ENCODE measurements at places on chromosomes 7 and 10. TPM values are rescaled to one million over a fixed set of nuclear protein-coding genes. Genes with fewer than 3 reads are reported as not detected.

SMNDC1 gene
- total RNA-seq, result 16.2 TPM

MYOZ1 gene
- not detected for total RNA-seq

DNA sequence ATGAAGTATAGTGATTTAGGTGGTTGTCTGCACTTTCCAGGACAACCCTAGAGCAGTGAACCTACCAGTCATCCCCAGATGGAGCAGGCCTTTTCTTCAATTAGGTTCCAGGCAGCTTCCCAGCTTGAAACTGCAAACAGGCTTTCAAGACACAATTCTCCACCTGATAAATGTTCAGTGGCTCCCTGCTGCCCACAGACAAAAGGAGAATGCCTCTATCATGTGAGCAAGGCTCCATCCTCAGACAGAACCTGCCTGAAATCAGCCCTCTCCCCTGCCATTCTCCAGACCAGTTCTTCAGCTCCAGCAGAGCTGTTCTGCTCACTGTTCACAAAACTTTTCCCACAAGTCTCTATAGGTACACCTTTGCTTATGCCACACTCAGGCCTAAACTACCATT is 22.1 kb downstream of the RELN start:
- H3K27me3 ChIP-seq, result no peaks in the 10 kb centered on the region
- no peaks in the 10 kb centered on the region for H3K4me1 ChIP-seq
- no peaks in the 10 kb centered on the region for H3K36me3 ChIP-seq

PLAC9 gene
- 37.5 TPM for total RNA-seq
